GM04503 (cell line): ENCODE measurements at places on chromosomes 7 and 10.

GRCh38 chr7:16975712-16976111 lies 93.9 kb upstream of the AGR3 start:
- DNase-seq: no peak

DNA sequence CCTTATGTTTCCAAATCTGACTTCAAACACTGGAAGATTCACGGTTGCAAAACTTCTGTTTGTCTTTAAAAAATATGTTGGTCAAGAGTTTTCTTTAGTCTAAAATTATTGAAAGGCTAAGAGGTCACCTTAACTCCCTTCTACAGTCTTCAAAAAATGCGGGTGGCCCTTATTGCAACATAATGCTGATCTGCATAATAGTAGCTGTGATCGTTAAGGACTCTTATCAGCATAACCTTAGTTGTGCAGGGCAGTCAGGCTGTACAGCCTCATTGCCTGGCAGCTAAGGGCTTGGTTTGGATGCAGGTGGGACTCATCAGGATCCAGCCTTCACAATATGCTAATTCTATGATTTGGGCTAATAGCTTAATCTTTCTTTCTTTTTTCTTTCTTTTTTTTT lies 15.0 kb downstream of the KIAA1217 start:
- no peak for DNase-seq

DNA sequence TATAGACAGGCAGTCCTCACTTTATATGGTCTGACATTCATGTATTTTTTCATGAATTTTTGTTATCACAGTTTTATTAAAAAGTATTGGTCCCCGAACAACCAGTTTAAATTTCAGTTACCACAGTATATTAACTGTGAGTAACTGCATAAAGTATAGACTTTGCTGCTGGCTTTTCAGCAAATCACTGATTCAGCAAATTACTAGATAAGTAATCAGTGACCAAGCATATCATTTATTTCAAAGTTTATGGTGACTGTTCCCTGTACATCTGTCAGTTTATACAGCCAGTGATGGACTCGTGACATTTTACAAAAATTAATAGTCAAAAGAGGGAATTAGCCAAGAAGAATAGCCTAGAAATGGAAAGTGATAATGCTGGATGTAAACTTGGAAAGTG lies 266.7 kb upstream of the CHRM2 start:
- no peak for DNase-seq

GRCh38 chr10:96863922-96864543 lies 31.9 kb downstream of the LCOR start:
- no peak for DNase-seq

DNA sequence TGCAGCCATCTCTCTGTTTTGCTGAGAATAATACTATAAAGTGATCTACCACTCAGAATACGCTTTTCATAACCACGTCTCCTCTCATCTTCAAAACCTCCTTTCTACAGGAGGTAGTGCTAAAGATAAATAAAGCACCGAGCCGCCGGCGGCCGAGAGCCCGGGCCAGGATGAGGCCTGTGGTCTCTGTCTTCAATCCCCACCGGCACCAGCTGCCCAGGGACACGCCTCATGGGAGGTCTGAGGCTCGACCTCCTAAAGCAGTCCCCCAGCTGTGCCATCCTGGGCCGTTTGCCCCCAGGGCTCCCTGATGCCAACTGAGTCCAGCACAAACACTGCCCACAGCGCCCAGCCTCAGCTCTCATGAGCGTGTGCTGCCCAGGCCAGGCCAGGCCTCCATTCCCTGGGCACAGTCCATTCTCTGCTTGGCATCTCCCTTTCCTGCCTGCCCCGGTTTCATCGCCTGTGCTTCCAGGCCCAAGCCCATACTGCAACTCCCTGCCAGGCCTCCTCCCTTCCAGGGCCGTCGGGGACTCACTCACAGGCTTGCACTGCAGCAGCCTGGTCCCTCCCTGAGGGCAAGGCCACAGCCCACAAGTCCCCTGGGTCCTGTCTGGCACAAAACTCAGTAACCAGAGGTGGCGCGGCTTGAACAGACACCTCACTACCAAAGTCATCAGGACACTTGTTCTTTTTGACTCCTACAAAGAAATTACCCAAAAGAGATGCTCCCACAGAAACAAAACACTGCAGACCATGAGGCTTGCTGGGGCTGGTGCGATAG lies 2.5 kb downstream of the INTS1 start:
- DNase-seq: no peak
